ENCODE measurements at places on chromosomes 12 and 14.

GRCh38 chr12:114096461-114096860, 130.3 kb upstream of the RBM19 start:
- DNase-seq: no peak

DNA sequence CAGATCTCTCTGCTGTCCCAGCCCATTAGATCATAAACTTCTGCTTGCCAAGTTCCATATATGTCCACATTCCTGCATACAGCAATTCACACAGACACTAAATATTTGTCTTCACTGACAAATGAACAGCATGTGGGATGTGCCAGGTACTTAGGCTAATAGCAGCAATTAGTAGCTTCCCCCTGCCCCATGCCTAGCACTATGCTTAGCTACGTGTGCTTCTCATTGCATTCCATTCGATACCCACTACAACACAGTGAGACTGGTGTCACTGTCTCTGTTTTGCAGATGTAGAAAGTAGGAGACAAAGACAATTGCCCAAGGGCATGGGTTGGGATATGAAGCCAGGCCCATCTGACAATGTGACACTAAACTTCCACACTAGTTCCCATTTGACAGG, 308.4 kb downstream of the BCL11B start:
- no peak for DNase-seq

GRCh38 chr12:121264951-121265515, 31.5 kb downstream of the CAMKK2 start:
- DNase-seq: no peak

GRCh38 chr12:124267205-124267778, 27.6 kb upstream of the RFLNA start:
- DNase-seq: no peak

- no peak for DNase-seq
These were observed 25.6 kb downstream of the FIGNL2 start for GRCh38 chr12:51822956-51823355.

- DNase-seq: no peak
These were observed 1097.3 kb downstream of the SLC16A7 start for GRCh38 chr12:60693019-60693626.

DNA sequence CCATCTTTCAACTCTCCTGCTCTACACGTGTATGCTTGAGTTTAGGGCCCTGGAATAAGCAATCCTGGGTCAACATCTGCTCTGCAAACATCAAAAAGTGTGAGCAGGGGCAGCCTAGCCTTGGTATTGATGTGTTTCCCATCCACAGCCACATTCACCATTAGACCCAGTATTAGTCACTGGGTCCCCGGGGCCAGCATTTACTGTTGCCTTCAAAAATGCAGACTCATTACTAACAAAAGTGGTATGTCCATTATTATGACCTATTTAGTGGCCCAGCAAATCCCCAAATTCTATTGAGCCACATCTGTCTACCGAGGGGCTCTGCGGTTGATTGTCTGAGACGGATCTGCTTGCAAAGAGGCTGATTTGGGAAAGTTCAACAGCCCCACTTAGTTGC, 661.8 kb downstream of the DIO2 start:
- no peak for DNase-seq

- DNase-seq: no peak
These were observed 57.0 kb downstream of the NT5DC3 start for GRCh38 chr12:103783744-103784664.

DNA sequence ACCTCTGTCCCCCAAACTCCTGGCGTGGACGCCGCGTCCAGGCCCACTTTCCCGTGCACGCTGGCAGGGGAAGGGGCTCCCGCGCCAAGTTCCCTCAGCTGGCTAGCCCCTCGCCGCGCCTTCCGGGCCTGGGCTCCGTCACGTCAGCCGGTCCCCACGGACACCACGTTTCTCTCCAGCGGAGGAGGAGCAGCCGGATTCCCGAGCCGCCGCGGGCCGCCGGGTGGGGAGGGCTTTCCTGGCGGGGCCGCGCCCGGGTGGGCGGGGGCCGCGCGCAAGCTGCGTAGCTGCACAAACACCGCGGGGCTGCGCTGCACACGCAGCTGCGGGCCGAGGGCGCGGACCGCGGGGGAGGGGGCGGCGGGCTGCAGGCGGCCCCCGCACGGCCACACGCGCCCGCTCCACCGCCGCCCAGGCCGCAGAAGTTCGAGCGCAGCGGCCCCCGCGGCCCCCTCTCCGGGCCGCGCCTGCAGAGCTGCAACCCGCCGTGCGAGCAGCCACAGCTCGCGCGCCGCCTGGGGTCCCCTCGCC, 45.1 kb upstream of the PNMA1 start:
- no peak for DNase-seq

Data from GOT3 (cell line).